Suppressor macrophage treated with lipopolysaccharide for 1 hour (primary cell): ENCODE measurements at places on chromosomes 16 and 17.

DNA sequence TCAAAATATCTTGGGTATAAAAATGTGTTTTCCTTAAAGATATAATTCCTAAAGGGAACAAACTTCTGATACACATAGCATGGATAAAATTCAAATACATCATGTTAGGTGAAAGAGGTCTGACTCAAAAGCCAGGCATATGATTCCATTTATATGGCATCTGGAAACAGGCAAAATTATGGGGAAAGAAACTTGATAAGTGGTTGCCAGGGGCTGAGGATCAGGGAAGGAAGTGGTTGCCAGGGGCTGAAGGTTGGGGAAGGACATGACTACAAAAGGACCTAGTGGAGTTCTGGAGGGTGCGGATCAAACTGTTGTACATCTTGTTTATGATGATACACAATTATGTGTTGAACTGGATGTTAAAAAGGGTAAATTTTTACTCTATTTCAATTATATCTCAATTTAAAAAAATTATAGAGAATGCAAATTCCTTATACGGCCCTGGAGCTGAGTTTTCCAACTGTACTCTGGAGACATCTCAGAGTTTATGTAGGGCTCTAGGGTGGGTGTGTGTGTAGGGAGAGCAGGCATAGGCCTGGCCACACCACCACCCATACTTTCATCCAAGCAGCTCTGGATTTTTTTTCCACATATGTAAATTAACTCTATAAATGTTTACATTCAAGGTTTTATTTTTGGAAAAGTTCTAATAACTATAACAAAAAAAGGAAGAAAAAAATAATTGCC lies 55.0 kb downstream of the AMFR start:
- no peak for DNase-seq

DNA sequence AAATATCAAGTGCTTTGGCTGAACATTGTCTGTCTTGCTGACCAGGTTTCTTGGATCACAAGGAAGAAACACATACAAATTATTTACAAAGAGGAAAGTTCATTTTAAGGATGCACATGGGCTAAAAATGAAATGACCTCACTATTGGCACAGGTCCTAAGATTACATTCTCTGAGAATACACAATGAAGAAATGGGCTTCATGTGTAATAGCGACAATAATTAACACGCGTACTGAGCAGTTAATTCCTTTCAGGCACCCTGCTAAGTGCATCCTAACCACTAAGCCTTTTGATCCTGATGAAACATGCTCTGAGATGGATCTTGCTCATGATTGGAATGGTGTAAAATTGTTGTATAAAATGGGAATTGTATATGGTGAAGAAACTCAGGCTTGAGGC lies 429.0 kb downstream of the HS3ST4 start:
- no peak for DNase-seq

GRCh38 chr17:80780381-80781198 lies 211.1 kb upstream of the CHMP6 start:
- DNase-seq: no peak

DNA sequence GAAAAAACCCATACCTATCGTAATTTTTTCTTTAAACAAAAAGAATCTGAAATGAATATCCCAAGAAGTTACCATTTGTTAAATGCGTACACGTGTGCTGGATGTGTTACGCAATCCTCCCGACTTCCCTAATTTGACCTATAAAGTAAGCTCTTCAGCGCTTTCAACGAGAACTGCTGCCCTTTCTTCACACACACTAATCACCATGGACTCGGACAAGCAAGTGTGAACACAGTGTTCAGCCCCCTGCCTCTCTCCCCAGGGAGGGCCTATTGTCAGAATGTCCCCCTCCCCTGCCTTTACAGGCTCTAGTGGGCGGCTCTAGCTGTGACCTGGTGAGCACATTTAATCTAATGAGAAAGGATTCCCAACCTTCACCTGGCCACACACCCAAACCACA lies 216.1 kb downstream of the CEP112 start:
- peak; percentile 62 for DNase-seq

DNA sequence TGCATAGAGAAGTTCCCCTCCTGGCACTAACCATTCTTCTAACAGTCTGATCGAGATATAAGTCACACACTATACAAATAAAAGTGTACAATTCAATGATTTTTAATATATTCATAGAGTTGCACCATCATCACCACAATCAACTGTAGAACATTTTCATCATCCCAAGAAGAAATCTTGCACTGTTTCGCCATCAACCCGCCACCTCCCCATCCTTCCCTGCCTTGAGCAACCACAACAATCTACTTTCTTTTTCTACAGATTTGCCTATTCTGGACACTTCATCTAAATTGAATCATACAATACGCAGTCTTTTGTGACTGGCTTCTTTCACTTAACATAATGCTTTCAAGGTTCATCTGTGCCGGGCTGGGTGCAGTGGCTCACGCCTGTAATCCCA lies 33.0 kb upstream of the GUCY2D start:
- DNase-seq: peak; percentile 83

GRCh38 chr17:77465358-77466041 lies 324.7 kb downstream of the SEC14L1 start:
- peak; percentile 96 for DNase-seq

DNA sequence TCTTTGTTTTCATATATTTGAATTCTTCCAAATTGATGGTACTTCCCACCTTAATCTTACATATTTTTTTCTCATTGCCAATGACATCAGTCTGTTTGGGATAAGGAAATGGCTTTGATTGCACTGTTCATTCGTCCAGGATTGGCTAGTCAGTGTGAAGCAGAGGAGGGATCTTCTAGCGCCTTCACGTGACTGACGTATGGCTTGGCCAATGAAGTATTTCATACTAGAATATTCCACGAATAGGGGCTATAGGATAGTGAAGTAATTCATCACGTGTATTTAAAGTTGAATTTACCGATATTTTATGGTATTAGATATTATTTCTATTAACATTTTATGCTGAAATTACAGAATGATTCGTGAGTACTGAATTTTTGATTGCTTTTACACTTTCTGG lies 178.7 kb upstream of the ZFHX3 start:
- no peak for DNase-seq

GRCh38 chr17:19768046-19768782 lies 20.1 kb upstream of the ALDH3A1 start:
- DNase-seq: no peak

DNA sequence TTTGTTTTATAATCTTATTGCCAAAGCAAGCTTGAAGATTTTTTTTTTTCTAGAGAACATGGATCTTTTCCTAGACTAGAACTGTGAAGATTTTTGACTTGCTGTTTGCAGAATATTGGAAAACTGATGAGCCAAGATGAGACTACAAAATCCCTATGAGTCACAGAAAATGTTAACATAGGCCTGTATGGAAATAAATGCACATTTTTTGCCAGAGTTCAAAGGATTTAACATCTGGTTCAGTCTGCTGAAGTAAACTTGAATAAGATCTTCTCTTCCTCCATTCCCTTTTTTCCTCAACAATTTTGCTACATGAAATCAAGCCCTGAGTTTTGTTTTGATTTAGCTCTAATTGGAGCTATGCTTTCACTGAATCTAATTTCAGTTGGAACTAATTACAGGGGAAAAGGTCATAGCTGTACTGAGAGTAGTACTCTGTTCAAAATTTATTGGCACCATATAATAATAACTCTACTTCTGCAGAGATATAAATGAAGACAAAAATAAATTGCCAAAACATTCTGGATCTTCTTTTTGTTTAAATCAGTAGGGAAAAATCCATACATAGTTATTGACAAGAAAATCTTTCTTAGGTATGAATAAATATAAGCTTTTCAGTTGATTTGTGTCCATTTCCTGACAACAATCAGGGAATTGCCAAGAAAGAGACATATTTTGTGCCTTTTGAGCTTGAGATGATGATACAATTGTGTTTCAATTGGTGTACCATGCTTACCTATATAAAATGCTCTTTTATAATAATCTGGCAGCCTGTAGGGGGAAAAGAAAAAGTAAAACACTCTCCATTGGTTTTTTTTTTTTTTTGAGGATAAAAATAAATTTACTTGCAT lies 387.5 kb upstream of the GOT2 start:
- no peak for DNase-seq

DNA sequence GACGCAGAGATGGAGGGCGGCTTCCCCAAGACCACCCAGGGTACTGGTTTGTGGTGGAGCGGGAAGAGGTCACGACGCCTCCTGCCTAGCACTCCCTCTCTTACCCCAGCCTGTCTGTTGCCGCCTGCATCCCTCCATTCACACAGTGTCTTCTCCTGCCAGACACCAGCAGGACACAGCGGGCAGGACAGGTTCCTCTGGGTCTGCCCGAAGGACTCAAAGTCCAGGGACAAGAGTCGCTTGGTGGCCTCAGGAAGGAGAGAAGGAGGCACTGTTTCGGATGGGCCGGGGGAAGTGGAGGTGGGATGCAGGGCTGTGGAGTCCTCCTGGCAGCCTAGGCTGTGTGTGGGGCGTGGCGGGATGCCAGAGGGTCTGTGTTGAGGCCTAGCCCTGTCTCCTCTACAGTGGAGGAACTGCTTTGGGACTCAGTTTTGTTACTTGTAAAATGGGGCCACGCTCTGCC lies 19.6 kb upstream of the TNS4 start:
- DNase-seq: no peak

DNA sequence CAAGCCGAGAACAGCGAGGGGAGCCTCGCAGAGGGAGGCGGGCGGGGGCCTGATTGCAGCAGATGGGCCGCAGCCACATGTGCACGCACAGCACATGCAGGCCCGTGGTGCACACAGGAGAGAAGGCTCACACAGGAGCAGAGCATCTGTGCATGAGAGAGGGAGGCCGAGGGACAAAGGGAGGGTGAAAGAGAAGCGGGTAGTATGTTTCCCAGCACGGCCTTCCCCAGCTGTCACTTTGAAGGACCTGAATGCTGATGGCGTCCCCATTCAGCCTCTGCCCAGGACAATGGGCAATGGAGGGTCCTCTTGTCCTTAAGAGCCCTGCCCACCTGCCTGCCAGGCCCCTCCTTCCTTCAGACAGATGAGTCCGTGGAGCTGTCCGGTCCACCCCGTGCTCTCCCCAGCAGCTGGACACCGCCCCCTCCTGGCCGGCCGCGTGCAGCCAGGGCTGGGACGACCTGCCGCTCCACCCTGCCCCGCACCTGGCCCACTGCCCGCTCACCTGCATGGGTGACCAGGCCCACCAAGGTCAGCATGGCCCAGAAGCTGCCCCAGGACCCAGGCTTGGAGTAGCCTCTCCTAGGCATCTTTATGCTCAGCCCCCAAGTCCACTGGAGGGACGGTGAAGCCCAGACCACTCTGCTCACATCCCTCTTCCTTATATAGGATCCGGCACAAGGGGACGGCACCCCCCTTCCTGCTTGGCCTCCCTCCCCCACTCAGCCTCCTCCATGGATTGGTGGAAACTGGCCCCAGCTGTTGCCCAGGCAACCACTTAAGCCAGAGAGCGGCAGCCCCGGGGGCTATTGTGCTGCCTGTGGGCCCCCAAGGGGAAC lies at the start of gene BTBD17:
Gene BTBD17, minus strand, starts transcription at position 639 of the 839 bp plus-strand sequence. Its CDS starts 49 bp downstream, at position 590.
- peak; percentile 53 for DNase-seq
